ENCODE measurements at places on chromosomes 12 and 14.

DNA sequence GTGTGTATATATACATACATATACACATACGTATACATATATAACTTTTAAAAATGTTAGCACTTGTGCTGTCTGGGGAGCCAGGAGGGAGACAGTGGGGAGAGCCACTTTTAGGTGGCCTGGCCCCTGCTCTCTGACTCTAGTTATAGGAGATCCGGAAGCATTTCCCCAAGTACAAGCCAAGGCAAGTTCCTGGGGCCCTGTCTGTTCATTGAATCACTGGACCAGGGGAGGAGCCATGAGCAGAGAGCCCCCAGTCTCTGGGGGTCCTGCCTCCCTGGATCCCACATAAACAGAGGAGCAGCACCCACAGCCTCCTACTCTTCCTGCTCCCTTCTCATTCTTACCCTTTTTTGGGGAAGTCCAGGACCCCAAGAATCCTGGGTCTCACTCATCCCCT, 45.4 kb upstream of the TMED10 start:
- no peak for DNase-seq

DNA sequence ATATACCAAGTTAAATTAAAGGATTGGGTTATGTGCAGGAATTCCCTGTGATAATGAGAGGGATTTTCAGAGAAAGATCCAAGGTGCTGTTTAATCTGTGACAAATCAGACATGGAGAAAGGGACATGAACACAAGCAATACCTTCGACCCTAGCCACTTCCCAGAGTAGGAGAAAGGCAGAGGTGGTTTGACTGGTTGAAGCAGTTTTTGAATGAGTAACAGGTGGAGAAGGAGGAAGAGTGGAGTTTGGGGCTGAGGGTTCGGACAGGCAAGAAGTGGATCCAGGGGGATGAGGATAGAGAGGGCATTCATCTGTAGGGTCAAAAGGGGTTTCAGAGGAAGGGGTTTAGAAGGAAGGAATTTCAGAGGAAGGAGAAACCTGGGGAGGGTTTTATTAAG, 27.4 kb upstream of the A2M start:
- no peak for DNase-seq

DNA sequence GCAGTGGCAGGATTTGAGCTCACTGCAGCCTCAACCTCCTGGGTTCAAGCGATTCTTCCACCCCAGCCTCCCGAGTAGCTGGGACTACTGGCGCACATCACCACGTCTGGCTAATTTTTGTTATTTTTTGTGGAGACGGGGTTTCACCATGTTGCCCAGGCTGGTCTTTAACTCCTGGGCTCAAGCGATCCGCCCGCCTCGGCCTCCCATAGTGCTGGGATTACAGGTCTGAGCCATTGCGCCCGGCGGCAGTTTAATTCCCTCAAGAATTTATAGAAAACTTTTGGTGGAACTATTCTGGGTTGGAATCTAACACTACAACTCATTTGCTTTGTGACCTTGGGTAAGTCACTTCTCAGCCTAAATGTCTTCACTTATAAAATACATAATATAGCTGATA, 1.8 kb upstream of the SP1 start:
- no peak for DNase-seq

GRCh38 chr12:111031916-111032590, 111.7 kb upstream of the MYL2 start:
- DNase-seq: no peak

GRCh38 chr14:72876710-72877063, 17.2 kb downstream of the DPF3 start:
- no peak for DNase-seq

DNA sequence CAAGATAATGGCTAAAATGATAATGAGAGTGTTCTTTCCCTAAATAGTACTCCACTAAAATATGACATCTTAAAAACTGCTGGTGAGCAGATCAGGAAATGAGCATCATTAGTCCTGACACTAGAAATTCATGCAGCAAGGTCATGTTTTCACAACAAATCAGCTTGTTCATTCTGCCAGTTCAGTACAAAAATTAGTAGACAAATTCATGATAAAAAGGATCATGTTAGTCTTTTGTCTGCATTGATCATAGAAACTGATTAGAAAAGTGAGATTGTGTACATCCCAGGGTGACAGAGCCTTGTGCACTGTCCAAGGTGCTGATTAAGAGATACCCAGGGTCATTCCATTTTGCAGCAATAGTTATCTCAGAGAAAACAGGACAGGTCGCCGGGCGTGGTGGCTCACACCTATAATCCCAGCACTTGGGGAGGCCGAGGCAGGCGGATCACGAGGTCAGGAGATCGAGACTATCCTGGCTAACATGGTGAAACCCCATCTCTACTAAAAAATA, 163.6 kb downstream of the RIMBP2 start:
- DNase-seq: no peak

GRCh38 chr14:51539571-51540037, 112.1 kb upstream of the FRMD6 start:
- no peak for DNase-seq

- DNase-seq: no peak
Observed at GRCh38 chr12:53594897-53595615, 31.1 kb downstream of the ATF7 start.

- DNase-seq: peak; percentile 74
Observed at GRCh38 chr12:54560374-54560858, 11.0 kb downstream of the PDE1B start.

DNA sequence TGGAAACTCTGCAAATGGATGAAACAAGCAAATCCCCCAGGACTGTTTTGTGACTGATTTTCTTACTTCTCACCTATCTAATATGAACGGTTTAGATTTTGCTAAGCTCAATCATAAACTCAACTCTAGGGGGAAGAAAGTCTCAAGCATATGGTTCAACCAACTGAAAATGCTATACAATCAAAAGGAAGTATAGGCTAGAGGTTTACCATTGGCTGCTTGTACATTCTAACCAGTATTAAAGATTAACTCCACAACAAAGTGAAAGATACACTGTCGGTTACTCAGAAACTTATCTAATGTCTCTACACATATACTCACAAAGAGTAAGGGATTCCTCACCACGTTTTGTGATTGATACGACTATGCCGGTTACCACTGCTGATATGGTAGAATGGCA, 281.8 kb upstream of the SOX5 start:
- no peak for DNase-seq

- DNase-seq: no peak
Observed at GRCh38 chr12:99151744-99152143, 495.8 kb upstream of the GARIN6 start.

DNA sequence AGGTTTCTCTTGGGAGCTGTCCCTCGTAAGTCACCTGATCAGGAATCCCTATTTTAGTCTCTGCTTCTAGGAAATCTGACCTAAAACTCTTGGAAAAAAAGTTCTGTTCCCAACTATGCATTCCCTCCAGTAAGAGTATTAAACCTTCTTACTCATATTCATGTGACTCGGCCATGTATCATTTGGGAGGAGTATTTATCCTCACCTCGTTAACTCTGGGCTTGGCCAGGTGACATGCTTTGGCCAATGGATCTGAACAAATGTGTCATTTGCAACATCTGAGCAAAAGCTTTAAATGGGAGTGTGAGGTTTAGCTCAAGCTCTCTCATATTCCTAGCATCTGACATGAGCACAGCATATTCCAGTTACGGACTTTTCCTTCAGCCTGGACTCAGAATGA, 226.8 kb downstream of the NUAK1 start:
- DNase-seq: no peak

- no peak for DNase-seq
Observed at GRCh38 chr14:100547633-100548294, 39.5 kb downstream of the BEGAIN start.

DNA sequence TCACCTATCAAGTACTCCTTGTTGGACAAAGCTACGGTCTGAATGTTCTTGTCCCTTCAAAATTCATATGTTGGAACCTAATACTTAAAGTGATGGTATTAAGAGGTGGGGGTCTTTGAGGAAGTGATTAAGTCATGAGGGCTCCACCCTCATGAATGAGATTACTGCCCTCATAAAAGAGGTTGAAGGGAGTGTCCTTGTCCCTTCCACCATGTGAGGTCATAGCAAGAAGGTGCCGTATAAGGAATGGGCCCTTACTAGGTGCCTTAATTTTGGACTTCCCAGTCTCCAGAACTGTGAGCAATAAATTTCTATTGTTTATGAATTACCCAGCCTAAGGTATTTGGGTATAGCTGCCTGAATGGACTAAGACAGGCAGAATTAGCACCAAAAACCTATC, 191.1 kb upstream of the NUDT4 start:
- DNase-seq: no peak

DNA sequence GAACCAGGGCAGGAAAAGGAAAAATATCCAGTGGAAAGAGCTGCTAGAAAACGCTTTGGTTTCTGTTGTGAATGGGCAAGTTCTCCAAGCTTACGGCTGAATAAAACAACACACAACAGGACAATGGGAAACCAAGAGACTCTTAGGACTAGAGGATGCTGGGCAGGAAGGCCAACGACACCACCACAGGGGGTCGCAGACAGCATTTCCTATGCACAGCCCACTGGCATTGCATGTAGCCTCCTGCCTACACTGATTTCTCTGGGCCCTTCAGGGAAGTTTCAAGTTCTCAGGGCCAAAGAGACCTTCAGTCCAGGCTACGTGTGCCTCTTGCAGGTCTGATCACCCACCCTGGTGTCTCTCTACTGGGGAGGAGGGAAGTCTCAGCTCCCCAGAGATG, 108.0 kb downstream of the RIMBP2 start:
- no peak for DNase-seq

- DNase-seq: no peak
Observed at GRCh38 chr14:51609251-51609954, 42.3 kb upstream of the FRMD6 start.

- no peak for DNase-seq
Observed at GRCh38 chr14:102538602-102539543, 29.3 kb upstream of the ANKRD9 start.

GRCh38 chr12:43208221-43208620, 343.8 kb downstream of the ADAMTS20 start:
- DNase-seq: no peak

- no peak for DNase-seq
Observed at GRCh38 chr12:127459166-127459565, 807.8 kb upstream of the TMEM132C start.

GRCh38 chr12:65798918-65799317, 25.4 kb upstream of the HMGA2 start:
- no peak for DNase-seq

DNA sequence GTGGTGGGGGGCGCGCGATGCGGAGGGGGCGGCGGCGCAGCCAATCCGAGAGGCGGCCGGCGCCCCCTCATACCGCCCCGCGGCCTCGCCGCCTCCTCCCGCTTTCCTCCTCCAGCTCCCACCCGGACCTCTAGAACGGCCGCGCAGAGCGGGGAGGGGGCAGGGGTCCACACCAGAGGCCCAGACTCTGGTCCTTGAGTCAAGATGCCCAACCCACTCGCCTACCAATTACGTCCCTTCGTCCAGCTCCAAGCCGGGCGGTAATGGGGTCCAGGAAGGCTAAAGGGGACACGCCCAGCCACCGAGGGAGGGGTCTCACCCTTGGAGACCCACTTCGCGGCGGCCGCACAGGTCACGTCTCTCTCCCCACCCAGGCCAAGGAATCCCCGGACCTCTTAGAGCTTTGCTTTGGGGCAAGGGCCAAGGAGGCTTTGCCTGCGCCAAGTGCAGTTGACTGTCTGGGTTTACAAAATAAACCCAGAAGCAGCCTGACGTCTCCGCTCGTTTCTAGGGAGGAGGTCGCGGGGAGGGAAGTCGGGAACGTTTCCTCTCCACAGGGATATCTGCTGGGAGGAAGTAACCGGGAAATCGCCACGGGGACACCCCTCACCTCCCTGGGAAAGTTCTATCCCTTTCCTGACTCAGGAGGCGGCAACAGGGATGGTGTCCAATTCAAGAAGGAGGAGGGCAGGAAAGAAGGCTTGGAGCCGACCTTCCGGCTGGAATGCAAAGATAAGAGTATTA, 394 bp upstream of the AMIGO2 start:
- DNase-seq: peak; percentile 19

GRCh38 chr14:81206115-81206514, 14.6 kb downstream of the GTF2A1 start:
- DNase-seq: no peak

DNA sequence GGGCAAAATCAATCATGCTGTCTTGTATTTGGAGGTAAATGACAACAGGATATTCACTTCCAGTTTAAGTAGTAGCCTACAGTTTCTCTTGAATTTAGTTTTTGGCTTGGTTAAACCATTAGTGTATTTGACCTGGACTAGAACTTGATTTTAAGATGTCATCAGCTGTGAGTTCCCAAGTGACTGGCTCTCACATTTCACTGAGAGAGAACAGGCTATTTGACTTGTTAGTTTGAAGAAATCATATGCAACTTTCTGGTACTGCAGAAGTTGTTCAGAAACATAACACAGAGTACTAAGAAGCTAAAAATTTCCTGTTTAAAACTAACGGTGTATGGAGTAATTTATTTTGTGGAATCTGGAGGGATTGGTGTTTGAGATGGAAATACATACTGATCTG, 22.3 kb downstream of the MNAT1 start:
- DNase-seq: no peak

GRCh38 chr14:100784523-100785337, 41.2 kb upstream of the MEG3 start:
- no peak for DNase-seq

DNA sequence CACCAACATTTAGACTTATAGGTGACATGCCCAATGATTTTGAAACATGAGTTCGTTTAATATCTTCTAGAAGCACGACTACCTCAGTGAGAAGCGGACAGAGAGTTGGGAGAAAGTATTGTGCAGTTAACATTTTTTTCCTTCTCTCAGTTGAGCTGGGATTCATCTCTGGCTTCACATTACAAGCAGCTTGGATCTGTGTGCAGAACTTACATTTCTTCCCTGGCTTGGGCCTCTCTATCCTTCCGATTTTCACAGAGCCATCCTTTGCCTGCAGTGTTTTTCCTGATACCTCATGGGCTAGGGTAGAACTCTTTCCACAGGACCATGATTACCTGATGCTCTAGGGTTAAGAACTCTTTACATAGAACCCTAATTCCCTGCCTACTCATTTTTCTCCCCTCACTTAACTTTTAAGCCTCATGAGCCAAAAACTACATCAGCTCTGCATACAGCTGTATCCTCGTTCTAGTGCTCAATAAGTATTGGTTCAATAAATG, 86.5 kb downstream of the FLRT2 start:
- no peak for DNase-seq

DNA sequence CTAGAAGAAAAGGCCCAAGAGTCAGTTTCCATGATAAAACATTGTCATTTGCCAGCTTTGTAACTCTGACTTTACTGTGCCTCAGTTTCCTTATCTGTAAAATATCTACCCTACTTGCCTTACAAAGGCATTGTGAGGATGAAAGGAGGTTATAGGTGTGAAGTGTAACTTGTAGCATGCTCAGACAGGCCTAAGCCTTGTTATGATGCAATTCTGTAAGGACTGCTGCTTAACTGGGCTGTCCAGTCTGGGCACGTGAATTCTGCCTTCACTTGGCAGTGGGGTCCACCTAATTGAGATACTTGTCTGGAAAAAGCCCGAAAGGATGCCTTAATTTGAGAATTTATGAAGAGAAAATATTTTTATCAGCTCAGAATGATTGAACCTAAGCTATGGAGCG, 114.5 kb upstream of the DYRK2 start:
- DNase-seq: no peak

- no peak for DNase-seq
Observed at GRCh38 chr12:1448336-1448735, 146.0 kb downstream of the FBXL14 start.

GRCh38 chr12:41407232-41407799, 219.2 kb downstream of the PDZRN4 start:
- DNase-seq: no peak

- no peak for DNase-seq
Observed at GRCh38 chr14:60722107-60722356, 2.1 kb downstream of the SIX4 start.

GRCh38 chr12:122860040-122860853, 25.0 kb downstream of the HIP1R start:
- DNase-seq: peak; percentile 75

Data from stimulated activated CD8-positive, alpha-beta memory T cell treated with anti-CD3 and anti-CD28 coated beads, Interleukin-4, amount 100 ng/mL, for 24 hours (primary cell).